ENCODE measurements at places on chromosomes 7 and 10.

DNA sequence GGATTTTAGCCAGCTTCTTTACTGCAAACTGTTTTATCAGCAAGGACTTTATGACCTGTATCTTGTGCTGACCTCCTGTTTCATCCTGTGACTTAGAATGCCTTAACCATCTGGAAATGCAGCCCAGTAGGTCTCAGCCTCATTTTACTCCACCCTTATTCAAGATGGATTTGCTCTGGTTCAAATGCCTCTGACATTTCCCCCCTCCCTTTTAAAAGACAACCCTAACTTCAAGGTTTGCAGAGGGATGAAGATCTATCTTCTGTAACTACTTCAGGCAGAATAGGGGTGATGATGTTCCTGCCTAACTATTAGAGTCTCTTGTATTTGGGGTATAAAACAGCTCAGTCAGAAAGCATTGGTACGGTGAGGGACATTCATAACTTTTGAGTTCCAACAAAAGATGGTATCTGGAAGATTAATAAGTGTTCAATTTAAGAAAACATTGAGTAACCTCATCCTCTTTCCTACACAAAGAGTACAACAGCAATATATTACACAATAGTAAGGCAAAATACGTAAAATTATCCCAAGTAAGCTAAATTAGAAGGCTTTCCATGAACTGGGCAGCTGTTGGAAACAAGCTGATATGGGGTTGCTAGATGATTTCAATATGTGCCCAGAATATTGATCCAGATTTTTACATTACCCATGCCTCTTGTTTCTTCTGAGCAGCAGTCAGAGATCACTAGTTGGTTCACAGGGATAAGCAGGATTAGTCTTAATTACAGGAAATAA, 40.0 kb upstream of the LRGUK start:
- DNase-seq: no peak

- no peak for DNase-seq
These were observed 23.7 kb downstream of the SH2B2 start for GRCh38 chr7:102310414-102310815.

DNA sequence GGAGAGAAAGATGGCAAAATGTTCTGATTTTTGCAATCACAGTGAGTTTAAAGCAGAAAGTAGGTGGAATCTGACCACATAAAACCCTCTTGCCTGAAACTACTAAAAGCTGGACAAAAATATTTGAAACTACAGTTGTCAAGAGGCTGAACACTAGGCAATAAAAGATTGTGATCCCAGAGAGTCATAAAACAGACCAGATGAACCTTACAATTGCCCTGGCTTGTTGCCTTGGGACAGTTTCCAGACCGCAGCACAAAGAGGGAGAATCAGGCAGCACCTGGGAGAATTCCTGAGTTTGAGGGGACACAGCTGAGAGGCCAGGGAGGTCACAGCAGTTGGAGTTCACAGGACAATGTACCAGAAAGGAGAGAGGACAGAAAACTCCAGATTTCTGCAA, 107.3 kb upstream of the NANOS1 start:
- no peak for DNase-seq

DNA sequence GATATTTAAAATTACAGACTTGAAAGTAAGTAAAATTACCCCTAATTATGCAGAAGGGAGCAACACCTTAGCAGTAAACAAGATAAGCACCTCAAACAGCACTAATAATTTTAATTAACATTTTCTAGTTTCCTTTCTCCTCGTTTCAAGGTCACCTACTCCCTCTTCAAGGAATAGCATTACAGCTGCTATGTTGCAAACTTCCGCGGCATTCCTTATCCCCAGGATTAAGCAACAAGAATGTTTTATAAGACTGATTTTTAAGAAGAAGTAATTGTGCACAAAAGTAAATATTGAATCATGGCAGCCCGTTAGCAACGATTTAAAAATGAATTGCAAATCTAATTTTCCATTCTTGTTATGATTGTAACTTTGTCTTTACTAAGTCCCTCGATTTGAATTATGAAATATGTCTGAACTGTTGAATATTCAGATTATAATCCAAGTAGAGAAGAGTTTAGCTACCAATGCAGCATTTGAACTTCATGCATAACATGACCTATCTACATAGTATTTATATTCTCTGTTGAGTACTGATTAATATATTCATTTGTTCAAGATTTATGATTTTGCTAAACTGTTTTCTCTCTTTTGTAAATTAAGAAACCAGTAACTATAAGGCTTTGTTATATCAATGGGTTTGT, 593.5 kb upstream of the MGMT start:
- no peak for DNase-seq

DNA sequence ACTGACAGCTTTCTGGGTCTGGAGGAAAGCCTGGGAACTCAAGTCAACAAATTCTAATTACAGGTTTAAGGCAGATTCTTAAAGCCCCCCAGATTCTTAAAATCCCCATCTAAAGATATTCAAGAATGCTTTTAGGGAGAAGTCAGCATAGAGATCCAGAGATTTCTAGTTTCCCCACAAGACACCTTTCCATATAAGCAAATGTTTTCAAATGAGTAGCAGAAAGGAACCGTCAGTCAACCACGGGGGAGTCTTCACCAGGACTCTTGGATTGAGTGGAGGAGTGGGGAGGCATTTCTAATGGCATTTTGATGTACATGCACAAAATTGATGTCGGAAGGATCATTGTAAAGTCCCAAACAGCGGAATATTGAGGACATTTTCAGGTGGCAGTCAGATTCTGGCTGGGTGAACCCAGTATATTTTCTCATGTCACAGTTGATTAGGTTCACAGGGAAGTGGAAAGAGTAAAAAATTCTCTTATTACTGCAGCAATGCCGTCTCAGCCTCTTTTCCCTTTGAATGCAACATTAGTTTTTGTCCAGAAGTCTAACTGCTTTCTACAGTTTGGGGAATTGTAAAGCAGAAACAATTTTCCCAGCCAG, 191.7 kb upstream of the YAE1 start:
- no peak for DNase-seq

DNA sequence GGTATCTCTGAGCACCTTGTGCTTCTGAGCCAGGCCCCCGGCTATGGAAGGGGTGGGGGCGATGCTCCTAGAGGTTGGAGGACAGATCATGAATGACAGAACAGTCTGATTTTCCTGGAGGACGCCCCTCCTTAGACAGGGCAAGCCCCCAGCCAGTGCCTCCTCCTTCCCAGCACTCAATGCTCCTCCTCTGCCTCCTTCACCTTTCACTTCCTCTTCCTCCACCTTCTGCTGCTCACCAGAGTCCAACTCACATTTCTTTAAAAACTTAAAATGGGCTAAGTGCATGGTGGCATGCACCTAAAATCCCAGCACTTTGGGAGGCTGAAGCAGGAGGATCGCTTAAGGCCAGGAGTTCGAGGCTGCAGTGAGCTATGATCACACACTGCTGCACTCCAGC, 71.1 kb upstream of the CUX1 start:
- no peak for DNase-seq

DNA sequence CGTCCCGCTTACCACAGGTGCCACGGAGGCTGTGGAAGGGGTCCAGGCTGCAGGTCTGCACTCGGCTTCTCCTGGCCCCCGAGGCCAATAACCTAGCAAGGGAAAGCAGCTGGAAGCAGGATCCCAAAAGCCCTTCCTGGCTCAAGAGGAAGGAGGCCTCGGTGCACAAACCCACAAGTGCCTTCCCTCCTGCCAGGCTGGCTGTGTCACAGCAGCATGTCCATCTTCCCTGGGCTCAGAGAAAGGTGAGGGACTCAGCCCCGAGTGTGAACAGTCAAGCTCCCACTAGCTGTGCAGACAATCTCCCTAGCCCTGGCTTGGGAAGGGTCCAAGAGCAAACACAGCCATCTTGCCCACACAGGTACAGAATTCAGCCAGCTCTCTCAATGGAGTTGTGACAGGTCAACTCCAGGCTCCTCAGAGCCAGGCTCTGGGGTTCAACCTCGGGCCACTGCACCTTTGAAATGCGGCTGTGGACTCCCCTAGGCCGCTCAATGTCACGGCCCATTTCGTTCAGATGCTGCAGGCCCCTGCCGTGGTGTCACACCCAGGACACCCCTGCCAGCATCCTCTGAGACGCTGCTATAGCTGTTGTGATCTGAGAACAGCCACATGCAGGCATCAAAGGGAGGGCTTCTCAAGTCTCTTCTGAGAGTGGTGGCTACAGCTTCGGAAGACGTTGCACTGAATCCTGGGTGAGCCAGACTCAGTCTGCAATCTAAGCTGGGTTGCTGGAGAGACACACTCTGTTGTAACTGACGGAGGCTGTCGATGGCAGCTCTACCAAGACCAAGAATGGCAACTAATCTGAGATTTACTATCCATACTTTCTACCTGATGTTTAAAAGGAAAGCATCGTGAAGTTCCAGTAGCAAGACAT, 137.9 kb downstream of the DIP2C start:
- no peak for DNase-seq

DNA sequence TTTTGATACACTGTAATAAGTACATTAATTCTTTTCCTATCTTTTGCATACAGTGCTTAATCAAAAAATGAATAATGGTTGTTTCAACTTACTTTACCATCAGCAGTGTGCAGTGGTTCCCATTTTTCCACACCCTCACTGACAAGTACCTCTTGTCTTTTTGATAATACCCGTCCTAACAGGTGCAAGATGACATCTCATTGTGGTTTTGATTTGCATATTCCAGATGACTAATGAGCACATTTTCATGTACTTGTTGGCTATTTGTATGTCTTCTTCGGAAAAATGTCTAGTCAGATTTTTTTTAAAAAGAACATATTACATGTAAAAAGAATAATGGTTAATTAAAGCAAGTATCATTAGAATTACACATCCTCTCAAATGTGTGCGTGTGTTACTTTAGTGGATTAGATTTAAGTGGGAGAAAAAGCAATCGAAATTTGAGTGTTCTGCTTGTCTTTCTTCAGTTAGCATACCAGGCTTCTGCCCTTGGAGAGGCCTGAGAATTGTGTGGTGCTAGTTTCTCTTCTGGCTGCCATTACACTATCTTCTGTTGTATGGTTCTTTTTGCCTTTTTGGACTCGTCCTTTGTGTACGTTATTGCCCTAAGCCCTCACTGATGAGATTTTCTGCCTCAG, 291.2 kb downstream of the AUTS2 start:
- DNase-seq: no peak

GRCh38 chr10:122468926-122469781, 7.8 kb downstream of the HTRA1 start:
- no peak for DNase-seq

Measured in activated gamma-delta T cell (primary cell).